Activated CD4-positive, alpha-beta memory T cell treated with anti-CD3 and anti-CD28 coated beads for 36 hours (primary cell): ENCODE measurements at places on chromosomes 5 and 9. TPM values are rescaled to one million over a fixed set of nuclear protein-coding genes. Genes with fewer than 3 reads are reported as not detected.

The ANKRD34B gene
- not detected for total RNA-seq

The PDE8B gene
- total RNA-seq: not detected

The MLANA gene
- not detected for total RNA-seq

The EGFLAM gene
- total RNA-seq: not detected

The SH2D3C gene
- 35.3 TPM for total RNA-seq

The AQP3 gene
- total RNA-seq: 20.2 TPM

DNA sequence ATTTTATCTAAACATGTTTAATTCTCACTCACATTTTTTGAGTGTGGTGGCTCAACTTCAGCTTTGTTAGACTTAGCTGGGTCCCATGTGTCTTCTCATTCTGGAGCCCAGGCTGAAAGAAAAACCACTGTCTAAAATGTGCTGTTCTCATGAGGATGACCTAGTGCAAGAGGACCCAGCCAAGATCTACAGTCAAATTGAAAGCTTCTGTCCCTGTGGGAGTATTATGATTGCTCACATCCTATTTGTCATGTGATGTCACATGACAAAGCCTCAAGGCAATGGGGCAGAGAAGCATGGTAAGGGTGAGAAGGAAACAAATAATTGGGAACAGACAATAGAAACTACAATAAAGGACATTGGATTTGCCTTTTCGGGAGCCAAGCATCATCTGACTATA, 113.4 kb upstream of the ASTN2 start:
- DNase-seq: no peak

DNA sequence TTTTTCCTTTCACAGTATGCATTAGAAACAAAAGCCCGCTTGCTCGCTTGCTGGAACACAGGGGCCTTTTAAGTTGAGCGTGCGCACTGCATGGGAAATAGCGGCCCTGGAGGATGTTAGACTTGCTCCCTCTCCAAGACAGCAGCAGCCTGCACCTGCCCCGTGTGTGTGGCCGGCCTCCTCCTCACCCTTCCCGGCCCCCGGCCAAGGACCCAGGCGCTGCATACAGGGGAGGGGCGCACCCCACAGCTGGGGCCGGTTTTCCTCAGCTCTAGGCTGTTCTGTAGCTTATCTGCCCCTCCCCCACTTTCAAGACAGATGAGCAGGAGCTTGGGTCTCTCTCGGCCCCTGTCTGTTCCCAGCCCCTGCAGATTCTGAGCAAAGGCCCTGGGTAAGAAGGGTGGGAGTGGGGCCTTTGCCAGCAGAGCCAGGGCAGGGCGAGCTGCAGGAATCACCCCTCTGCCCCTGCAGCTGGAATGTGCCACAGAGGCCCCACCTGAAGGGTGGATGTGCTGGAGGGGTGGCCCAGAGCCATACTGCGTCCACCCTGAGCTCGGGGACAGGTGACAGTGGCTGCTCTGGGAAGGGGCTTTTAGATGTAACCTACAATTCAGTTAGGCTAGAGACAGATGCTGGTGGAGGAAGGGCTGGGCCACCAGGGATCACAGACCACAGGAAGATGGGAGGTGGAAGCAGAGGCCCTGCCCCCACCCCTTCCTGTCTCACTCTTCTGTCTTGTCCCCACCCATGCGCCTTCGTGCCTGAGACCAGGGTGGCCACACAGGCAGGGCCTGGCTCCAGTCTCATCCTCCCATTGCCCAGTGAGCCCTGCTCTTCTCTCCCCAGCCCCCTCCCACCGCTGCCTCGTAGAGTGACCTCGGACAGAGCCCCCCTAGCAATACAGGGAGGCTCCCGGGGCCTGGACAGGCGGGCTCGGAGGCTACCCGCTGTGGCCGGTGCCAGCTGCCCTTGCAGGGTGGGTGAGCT, 132.4 kb downstream of the DAB2IP start:
- peak; percentile 5 for DNase-seq

DNA sequence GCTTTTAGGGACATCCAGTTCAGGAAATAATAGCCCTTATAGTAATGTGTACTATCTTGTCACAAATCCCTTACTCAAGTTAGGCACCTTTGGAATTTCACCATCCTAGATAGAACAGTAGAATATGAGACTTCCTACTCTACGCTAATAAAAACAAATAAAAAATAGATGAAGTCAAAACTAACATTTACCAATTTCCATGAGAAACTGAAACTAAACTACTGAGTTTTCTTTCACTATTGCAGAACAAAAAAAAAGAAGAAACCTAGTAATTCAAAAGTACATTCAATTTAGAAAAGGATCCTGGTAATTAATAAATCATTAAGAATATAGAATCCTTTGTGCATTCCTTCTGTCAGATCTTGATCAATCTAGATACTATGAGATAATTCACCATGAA, 14.0 kb downstream of the STARD4 start:
- DNase-seq: no peak

DNA sequence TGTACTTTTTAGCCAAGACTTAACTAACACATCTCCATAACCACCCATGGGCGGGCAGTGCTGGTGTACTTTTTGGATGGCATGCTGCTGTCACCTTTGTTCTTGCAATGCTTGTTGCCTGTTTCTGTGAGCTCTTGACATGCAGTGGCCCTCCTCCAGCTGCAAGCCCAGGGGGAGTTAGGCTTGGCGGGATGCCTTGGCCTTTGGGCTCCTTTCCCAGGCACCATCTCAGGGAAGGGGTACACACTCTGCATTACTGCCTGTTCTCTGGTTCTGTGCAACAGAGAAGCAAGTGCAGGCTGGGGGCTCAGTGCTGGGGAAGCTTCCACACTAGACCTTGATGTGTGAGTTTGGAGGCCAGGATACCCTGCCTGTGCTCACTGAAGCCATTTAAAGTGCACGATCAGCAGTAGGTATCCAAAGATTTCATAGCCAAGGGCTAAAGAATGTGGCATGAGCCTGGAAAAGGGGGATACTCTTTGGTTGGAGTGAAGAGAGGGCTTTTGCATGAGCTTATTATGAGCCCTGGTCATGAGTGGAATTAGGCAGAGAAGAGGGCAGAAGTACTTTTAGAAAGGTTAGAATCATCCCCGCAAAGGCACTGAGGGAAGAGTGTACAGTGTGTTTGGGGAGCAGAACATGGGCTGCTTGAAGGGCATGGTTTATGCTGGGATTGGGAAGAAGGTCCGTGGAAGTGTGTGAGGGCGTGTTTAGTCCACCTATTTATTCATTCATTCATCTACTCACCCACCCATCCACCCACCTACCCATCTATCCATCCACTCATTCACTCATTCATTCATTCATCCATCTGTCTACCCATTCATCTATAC, 22.5 kb downstream of the PSAT1 start:
- DNase-seq: no peak

DNA sequence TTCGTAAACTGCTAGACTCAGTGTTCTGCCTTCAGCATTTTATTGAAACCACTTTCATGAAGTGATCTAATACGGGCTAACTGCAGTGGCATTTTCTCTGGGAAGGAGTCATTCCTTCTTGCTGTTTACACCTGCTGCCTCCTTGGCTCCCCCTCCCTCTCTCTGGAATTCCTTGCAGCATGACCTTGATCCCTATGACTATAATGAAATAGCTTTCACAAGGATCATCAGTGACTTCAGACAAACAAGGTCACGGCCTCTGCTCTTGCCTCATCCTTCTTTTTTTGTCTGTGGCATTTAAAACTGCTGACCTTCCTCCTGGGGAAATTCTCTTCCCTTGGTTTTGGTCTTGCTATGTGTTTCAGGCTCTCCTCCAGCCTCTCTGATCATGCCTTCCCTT, 90.2 kb downstream of the ZNF462 start:
- DNase-seq: no peak

DNA sequence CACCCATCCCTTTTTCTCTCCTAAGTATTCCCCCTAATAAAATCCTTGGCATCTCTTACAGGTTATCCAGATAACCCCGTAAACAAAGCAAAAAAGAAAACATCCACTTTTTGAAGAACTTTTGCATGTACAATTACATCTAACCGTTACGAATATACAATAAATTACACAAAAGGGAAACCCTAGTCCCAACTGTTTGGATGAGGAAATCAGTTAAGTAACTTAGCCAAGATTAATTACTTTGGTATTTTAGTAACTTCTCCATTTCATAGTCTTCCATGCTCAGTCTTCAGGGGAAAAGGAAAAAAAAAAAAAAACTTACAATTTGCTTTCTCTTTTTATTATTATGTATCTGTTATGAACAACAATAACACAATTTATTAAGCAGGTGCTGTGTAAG, 212.9 kb downstream of the ACTL7B start:
- no peak for DNase-seq

- no peak for DNase-seq
Measured at GRCh38 chr9:116806075-116806474, 119.0 kb downstream of the TRIM32 start.

DNA sequence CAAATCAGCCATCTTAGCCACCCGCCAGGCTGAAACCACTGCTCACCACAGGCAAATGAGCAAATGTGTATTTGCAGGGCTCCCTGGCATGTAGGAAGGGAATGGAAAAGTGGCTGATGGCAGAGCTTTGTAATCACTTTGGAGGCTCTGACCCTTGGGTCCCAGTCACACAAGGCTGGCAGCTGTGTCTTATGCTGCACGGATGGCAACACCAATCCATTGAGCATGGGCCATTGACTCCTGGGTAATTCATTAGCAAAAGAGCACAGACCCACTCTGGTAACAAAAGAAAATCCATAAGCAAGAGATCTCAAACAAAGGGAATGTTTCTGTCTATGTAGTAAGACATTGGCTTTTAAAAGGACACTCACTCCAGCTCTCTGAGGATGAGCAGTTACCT, 57.6 kb downstream of the SPOCK1 start:
- DNase-seq: no peak

GRCh38 chr5:85479849-85480248, 1095.2 kb upstream of the EDIL3 start:
- no peak for DNase-seq

- no peak for DNase-seq
Measured at GRCh38 chr5:56459394-56460194, 226.5 kb upstream of the ANKRD55 start.

- DNase-seq: peak; percentile 86
Measured at GRCh38 chr9:113590991-113591898, 127.7 kb downstream of the RGS3 start.

DNA sequence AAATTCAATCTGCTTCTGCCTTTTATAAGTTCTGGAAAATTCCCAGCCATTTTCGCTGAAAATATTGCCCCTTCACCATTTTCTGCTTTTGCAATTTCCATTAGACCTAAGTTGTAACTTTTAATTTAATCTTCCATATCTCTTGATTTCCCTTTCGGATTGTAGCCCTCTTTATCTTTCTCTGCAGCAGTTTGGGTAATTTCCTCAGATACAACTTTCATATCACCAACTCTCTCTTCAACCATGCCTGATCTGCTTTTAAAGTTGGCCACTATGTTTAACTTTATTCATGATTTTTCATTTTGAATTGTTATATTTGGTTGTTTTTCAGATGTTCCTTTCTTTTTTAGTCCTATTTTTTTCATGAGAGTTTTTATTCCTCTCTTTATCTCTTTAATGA, 157.0 kb upstream of the VLDLR start:
- no peak for DNase-seq

DNA sequence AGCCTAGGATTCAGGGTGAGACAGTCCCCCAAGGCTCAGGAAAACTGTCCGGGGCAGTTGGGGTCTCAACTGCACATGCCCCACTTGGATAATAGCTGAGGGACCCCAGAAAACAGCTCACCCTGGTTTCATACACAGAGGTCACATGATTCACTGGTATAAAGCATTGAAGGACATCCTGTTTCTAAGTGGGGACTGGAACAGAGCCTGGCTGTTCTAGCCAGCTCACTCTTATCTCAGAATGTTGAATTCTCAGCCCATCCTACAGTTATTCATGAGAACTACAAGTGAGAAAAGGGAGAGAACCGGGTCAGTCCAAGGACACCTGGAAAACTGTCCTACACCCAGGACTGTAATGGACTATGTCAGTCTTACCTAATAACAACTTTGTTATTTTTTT, 170.9 kb downstream of the FGF1 start:
- no peak for DNase-seq

GRCh38 chr5:116626945-116627679, 52.5 kb upstream of the SEMA6A start:
- no peak for DNase-seq

DNA sequence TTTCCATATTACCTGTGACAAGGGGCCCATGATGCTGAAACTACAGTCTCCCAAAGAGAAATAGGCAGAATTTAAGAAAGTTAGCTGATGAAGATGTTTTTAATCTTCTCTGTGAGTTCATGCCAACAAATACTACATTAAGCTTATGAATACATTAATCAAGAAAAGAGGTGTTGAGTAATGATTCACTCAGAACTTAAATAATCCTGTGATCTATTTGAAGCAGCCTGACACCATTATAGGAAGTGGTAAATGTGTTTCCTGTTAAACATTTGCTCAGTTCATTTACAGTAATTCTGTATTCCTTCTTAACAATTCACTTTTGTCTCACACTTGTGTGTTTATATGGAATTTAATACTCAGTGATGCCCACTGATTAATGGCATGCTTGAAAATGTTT, 75.0 kb upstream of the IZUMO3 start:
- DNase-seq: no peak

- DNase-seq: no peak
Measured at GRCh38 chr9:107214915-107215314, 68.2 kb upstream of the RAD23B start.
